ENCODE measurements at places on chromosomes 6 and 20. TPM values are rescaled to one million over a fixed set of nuclear protein-coding genes. Genes with fewer than 3 reads are reported as not detected.

Gene FAM83C
- not detected for total RNA-seq

- no peak for DNase-seq
Measured at GRCh38 chr20:45292343-45292742, 14.3 kb upstream of the RBPJL start.

DNA sequence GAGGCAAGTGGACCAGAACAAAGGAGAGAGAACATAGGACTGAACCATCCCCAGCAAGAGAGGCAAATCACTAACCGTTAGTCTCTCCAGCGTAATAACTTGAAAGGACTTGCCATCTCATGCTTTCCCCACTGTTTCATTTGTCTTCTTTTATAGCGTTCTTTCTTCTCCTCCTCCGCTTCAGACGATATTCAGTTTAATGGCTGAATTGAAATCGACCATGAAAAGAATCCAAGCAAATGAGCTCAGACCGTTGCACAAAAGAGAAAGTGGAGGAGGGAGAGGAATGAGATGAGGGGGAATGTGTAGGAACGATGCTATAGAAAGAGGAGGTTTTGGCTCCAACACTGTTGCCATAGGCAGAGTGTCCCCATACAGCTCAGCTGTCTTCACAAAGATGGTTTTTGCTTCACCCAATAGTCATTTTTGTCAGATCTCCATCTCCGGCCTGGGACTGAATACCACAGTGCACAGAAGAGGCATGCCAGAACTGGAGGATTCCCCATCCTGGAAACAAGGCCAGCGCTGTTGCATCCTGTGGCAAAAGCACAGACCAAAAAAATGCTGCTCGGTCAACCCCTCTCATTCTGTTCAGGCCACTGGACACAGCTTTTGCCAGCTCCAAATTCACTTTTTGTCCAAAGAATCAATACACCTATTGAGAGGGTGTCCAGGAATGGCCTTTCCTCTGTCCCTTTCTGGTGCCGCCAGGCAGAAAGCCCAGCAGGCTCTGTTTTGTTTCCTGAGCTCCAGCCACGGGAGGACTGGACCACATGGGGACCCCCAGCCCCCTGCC is 176.1 kb downstream of the ID4 start:
- DNase-seq, result no peak

- no peak for DNase-seq
Measured at GRCh38 chr6:41359617-41360313, 24.4 kb downstream of the NCR2 start.

DNA sequence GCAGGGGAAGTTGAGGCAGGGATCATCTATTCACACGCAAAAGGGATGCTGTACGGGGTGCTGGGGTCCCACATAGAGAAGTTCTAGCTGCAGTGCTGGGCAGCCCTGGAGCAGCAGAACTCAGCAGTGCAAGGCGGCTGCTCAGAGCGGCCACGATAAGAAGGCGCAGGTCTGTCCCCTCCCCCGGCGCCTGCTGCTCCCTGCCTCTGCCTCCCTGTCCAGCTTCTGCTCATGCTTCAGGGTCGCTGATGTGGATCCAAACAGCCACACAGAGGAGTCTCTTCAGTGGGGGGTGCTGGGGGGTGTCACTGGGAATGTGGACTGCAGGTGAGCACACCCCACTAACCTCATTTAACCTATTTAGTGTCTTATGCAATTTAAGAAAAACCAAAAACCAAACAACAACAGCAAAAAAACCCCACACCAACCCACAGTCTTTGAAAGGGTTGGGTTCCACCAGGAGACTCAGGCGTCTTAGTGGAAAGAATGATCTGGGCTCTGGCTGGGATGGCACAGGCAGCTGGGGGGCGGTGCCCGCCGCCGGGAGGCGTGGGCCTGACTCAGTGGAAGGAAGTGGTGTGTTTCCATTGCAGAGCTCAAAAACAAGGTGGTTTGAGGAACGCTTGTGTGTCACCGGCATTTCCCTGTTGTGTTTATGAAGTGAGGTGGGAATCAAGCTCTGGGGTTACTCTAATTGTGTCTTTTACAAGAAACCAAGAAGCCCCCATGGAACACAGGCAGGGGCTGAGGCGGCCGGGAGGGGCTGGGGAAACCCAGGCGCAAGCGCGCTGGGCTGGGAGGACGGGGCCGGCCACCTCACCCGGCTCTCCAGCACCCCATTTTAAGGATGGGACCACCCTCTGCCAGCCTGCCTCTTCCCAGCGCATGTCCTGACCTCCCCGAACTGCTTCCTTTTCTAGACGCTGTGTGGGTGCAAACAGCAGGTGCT is 55.1 kb downstream of the IRF4 start:
- DNase-seq, result no peak

DNA sequence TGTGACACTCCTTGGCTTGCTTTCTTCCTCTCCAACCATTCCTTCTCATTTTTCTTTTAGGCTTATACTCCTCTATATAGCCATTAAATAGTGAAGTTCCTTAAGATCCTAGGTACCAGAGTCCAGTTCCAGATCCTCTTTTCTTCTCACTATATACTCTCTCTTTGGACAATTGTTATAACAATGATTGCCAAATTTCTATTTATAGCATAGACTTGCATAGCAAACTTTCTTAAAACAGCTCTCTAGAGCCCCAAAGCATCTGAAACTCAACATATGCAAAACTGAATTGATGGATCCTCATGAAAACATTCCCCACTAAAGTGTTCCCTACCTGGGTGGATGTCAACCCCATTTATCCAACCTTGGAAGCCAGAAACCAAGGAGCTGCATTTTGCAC is 13.4 kb downstream of the PHIP start:
- no peak for DNase-seq

DNA sequence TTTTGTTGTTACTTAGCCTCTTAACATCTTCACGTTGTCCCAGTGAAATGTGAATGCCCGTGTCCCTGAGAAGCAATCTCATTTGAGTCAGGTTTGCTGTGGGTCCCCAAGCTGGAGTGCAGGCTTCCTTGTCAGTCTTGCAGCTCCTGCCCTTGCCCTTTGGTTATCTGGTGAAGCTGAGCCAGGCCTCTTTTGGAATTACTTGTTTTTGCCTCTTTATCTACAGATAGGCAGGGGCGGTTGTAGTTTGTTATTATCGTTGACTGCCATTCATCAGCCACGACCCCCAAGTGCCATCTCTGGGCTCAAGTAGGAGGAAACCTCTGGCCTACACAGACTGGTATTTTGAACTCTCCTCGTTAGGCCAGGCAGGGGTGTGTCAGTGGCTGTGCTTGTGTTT is 2.2 kb downstream of the TMEM14C start:
- DNase-seq, result no peak

DNA sequence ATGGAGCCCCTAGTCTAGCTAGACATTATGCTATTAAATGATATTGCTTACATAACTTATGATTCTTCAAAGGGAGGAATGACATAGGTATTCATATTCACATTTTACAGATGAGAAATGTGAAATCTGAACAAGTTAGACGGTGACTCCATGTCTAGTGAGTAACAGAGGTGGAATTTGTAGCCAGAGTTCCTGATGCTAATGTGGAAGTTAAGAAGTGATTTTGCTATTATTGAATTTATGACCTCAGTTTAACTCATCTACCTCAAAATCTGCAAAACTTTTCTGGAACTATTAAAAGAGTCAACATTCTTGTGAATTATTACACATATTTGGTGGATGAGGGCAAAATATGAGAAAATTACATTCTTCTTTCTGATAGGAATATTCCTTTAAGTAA is 347.6 kb upstream of the MMS22L start:
- DNase-seq, result no peak
